ENCODE measurements at places on chromosomes 5 and 9.
A peak's percentile ranks its signal among the peaks of the same experiment; 100 is the strongest.

DNA sequence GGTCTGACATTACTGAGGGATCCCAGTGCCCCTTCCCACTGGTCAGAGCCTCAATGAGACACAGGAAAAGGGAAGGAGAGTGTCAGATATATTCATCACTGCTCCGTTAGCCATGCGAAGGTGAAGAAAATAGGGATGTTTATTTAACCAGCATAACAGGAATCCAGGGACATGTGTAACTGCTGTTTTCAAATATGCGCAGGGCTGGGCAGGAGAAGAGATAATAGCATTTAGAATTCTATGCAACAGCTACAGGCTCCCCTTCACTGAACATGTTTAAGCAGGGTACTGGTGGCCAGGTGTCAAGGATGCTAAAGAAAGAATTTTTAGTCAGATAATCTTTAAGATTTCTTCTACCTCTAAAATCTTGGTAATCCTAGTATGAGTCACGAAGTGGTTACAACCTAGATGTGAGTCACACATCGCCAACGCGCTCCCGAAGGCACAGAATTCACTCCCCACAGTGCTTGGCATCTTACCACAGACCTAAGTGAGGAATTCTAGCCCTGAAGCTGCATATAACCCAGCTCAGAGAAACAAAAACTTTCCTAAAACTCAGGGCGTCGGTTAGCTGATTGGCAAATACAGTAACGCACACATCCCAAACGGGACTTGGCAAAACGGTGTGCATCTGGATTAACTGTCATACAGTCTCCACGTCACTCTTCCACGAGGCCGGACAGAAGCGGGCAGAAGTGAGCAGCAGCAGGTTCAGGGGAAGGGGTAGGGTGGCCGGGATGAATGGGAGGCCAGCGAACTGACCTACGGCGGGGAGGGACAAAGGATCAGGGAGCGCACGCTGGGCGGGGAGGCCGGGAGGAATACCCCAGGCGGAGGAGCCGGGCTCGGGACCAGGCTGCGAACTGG is 1.1 kb downstream of the CTNNAL1 start:
- peak; percentile 73 for DNase-seq
- peak overlapping the region; percentile 89 for H3K27ac ChIP-seq
- peaks cover 45% of the 10 kb centered on the region for H3K4me1 ChIP-seq
- peak overlapping the region; percentile 80 for H3K4me3 ChIP-seq
- no peaks in the 10 kb centered on the region for H3K36me3 ChIP-seq
- H3K27me3 ChIP-seq, result no peaks in the 10 kb centered on the region

- no peaks in the 10 kb centered on the region for H3K36me3 ChIP-seq
- no peak for DNase-seq
- no peaks in the 10 kb centered on the region for H3K4me1 ChIP-seq
- no peak overlapping the region for H3K27ac ChIP-seq
Observed at GRCh38 chr5:27313549-27313948, 275.2 kb upstream of the CDH9 start.

- no peaks in the 10 kb centered on the region for H3K4me1 ChIP-seq
- no peaks in the 10 kb centered on the region for H3K36me3 ChIP-seq
- H3K4me3 ChIP-seq, result no peak overlapping the region
- H3K27ac ChIP-seq, result no peak overlapping the region
Observed at GRCh38 chr5:77319117-77319804, 108.8 kb downstream of the PDE8B start.

DNA sequence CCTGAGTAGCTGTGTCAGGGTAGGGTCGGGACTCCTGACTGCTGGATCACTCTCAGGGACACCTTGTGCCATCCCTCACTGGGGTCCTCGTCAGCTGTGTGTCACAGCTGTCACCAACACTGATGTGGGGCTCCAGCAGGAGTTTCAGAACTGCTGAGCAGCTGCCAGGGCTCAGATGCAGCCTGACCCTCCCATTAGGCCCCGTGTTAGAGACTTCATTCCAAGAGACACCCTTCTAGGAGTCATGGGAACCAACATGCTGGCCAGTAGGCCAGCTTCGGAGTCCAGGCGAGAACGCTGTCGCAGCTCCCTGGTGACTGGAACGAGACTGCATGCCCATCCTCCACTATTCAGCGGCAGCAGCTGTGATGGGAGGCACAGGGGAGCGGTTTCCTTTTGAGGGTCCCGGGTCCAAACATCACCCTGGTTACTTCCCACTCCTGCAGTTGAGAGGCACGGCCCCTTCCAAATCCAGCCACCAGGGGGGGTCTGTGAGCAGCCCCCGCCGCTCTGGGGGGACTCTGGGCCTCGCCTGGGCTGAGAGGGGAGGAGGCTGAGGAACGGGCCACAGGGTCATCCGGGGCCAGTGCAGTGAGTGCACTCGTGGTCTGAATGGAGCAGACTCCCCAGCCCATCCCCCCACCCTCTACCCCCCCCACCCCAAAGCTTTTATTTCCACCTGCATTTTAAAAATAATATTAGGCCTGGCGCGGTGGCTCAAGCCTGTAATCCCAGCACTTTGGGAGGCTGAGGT is 12.6 kb upstream of the TCF7 start:
- H3K4me1 ChIP-seq, result no peaks in the 10 kb centered on the region
- no peak overlapping the region for H3K4me3 ChIP-seq
- H3K27ac ChIP-seq, result no peak overlapping the region
- peak; percentile 82 for DNase-seq

GRCh38 chr9:135664801-135665794 is 2.0 kb downstream of the LCN9 start:
- no peak overlapping the region for H3K4me3 ChIP-seq
- DNase-seq, result no peak
- H3K27me3 ChIP-seq, result peaks cover 7% of the 10 kb centered on the region
- no peaks in the 10 kb centered on the region for H3K36me3 ChIP-seq

DNA sequence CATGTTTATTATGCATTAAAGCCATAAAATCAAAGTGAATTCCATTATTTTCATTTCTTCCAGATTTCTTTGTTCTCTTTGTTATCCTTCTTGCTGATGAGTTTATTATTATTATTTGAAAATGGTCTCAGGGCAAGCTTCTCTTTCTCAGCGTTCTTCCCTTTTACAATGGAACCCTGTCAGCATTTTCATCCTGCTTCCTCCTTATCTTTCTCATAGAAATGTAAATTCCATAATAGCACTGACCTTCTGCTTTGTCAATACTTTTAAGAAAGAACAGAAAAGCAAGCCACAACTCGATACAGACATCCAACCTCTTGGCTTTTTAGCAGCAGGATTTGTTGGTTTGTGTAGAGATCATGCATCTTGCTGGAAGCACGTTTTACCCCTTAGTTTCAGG is 114.0 kb upstream of the BASP1 start:
- peaks cover 9% of the 10 kb centered on the region for H3K4me1 ChIP-seq
- H3K4me3 ChIP-seq, result no peak overlapping the region
- no peaks in the 10 kb centered on the region for H3K27me3 ChIP-seq
- H3K36me3 ChIP-seq, result no peaks in the 10 kb centered on the region

- H3K27ac ChIP-seq, result peak overlapping the region; percentile 87
- no peaks in the 10 kb centered on the region for H3K27me3 ChIP-seq
- H3K4me3 ChIP-seq, result no peak overlapping the region
- no peaks in the 10 kb centered on the region for H3K36me3 ChIP-seq
Observed at GRCh38 chr9:94922098-94922607, 195.7 kb downstream of the AOPEP start.

- no peaks in the 10 kb centered on the region for H3K36me3 ChIP-seq
- H3K4me1 ChIP-seq, result no peaks in the 10 kb centered on the region
- H3K27me3 ChIP-seq, result no peaks in the 10 kb centered on the region
- DNase-seq, result no peak
- no peak overlapping the region for H3K27ac ChIP-seq
Observed at GRCh38 chr9:13778631-13779030, 499.1 kb upstream of the MPDZ start.

DNA sequence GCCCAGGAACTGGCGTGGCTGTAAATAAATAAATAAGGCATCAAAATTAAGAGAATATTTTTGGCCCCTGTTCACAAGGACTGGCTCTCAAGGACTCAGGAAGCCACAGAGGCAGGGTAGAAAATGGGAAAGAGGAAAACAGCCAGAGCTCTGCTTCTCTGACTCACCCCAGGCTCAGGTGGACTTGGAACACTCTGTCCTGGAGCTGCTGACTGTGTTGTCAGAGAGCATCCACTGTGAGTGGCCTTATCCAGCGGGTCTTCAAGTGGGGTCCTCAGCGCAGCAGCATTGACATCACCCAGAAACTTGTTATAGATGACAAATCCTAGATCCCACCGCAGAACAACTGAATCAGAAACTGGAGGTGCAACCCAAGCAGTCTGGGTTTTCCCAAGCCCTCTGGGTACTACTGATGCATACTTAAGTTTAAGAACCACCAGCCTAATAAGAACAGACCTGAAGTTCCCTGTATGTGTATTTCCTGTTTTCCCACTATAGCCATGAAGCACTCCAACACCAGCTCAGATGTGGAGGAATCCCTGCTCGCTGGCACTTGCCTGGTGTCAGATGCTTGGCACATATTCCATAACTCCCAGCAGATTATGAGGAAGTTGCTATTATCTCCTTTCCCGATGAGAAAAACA is 20.5 kb downstream of the ADRA1B start:
- H3K27me3 ChIP-seq, result no peaks in the 10 kb centered on the region
- DNase-seq, result no peak
- no peak overlapping the region for H3K4me3 ChIP-seq
- no peaks in the 10 kb centered on the region for H3K36me3 ChIP-seq

- no peaks in the 10 kb centered on the region for H3K4me1 ChIP-seq
- H3K27me3 ChIP-seq, result no peaks in the 10 kb centered on the region
- no peak for DNase-seq
- no peak overlapping the region for H3K27ac ChIP-seq
- H3K36me3 ChIP-seq, result no peaks in the 10 kb centered on the region
Observed at GRCh38 chr9:31783491-31783890, 601.0 kb upstream of the ACO1 start.

- H3K4me3 ChIP-seq, result peak overlapping the region; percentile 100
- no peaks in the 10 kb centered on the region for H3K27me3 ChIP-seq
- H3K27ac ChIP-seq, result no peak overlapping the region
- peaks cover 62% of the 10 kb centered on the region for H3K4me1 ChIP-seq
- peaks cover 67% of the 10 kb centered on the region for H3K36me3 ChIP-seq
Observed at GRCh38 chr5:179620703-179621350, 2.6 kb downstream of the HNRNPH1 start.

DNA sequence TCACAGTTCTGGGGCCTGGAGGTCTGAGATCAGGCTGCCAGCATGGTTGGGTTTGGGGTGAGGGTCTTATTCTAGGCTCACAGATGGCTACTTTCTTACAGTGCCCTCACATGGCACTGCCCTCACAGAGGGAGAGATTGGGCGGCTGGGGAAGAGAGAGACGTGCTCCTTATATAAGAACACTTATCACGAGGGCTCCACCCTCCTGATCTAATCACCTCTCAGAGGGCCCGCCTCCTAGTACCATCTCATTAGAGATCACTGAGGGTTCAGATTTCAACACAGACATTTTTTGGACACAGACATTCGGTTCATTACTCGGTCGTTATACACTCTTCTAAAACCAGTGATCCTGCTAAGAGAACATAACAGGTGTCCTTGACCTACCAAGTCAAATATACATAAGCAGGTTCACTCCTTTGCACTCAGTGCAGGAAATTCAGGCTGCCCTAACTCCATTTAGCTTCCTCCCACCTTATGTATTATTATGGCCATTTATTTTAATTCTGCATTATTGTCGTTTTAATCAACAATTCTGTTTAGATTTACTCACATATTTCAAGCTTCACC is 121.7 kb downstream of the ICE1 start:
- no peaks in the 10 kb centered on the region for H3K27me3 ChIP-seq
- no peak overlapping the region for H3K27ac ChIP-seq
- H3K4me3 ChIP-seq, result no peak overlapping the region
- DNase-seq, result no peak

DNA sequence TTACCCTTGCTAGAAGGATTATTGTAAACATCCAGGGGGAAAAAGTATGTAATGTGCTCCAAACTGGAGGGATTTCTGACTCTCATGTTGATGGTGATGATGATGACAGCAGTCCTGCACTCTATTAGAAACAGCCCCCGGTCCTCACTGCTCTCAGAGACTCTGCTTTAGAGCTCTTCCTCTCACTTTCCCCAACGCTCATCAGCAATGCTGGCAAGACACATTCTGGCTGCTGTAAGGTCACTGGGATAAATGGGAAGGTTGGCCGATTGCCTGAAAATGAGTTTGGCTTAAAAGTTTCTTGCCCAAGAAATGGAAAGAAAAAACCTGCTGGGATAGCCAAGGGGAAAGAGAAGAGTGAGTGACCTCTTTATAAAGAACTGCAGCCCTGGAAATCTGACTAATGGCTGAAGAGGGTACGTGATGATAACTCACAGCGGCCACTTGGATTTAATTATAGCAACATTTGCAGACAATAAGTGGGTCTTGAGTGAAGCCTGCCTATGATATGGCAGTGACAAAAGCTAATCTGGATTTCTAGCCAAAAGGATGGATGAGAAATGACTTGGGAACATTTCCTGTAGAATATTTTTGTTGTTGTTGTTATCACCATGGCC is 235.8 kb downstream of the TMEM38B start:
- no peaks in the 10 kb centered on the region for H3K4me1 ChIP-seq
- H3K27me3 ChIP-seq, result no peaks in the 10 kb centered on the region
- H3K36me3 ChIP-seq, result no peaks in the 10 kb centered on the region
- H3K27ac ChIP-seq, result no peak overlapping the region

- no peak for DNase-seq
- H3K4me1 ChIP-seq, result no peaks in the 10 kb centered on the region
- H3K27me3 ChIP-seq, result no peaks in the 10 kb centered on the region
- no peak overlapping the region for H3K27ac ChIP-seq
- H3K36me3 ChIP-seq, result no peaks in the 10 kb centered on the region
- no peak overlapping the region for H3K4me3 ChIP-seq
Observed at GRCh38 chr9:8036914-8037524, 237.4 kb upstream of the DMAC1 start.

DNA sequence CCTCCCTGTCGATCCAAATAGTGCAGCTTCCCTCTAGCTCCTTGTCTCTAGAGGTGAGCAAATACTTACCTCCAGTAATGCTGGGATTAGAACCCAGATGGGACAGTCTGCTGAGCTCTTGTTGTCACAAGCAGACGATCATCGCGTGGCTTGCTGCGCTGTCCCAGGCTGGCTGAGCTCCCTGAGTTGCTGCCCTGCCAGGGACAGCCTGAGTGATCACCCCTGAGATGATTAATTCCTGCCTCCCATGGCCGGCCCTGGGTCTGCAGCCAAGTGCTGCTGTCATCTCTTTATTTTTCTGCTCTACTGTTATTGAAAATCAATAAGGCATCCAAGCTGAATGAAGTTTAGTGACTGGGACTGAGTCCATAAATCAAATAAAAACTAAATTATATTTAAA is 94.0 kb upstream of the ALDH1B1 start:
- H3K36me3 ChIP-seq, result no peaks in the 10 kb centered on the region
- H3K4me1 ChIP-seq, result no peaks in the 10 kb centered on the region
- H3K27ac ChIP-seq, result no peak overlapping the region
- H3K27me3 ChIP-seq, result no peaks in the 10 kb centered on the region

- H3K27ac ChIP-seq, result no peak overlapping the region
- no peak for DNase-seq
- H3K4me1 ChIP-seq, result no peaks in the 10 kb centered on the region
- H3K27me3 ChIP-seq, result no peaks in the 10 kb centered on the region
Observed at GRCh38 chr5:24188216-24188925, 456.4 kb downstream of the CDH10 start.

- no peaks in the 10 kb centered on the region for H3K27me3 ChIP-seq
- DNase-seq, result no peak
- H3K4me3 ChIP-seq, result no peak overlapping the region
- H3K4me1 ChIP-seq, result no peaks in the 10 kb centered on the region
- H3K36me3 ChIP-seq, result peaks cover 25% of the 10 kb centered on the region
- H3K27ac ChIP-seq, result no peak overlapping the region
Observed at GRCh38 chr5:132704875-132705274, 31.1 kb downstream of the IL4 start.

GRCh38 chr5:84259283-84260045 is 125.2 kb downstream of the EDIL3 start:
- H3K27ac ChIP-seq, result no peak overlapping the region
- DNase-seq, result no peak
- no peaks in the 10 kb centered on the region for H3K36me3 ChIP-seq
